ENCODE measurements at places on chromosomes 6 and 20.

DNA sequence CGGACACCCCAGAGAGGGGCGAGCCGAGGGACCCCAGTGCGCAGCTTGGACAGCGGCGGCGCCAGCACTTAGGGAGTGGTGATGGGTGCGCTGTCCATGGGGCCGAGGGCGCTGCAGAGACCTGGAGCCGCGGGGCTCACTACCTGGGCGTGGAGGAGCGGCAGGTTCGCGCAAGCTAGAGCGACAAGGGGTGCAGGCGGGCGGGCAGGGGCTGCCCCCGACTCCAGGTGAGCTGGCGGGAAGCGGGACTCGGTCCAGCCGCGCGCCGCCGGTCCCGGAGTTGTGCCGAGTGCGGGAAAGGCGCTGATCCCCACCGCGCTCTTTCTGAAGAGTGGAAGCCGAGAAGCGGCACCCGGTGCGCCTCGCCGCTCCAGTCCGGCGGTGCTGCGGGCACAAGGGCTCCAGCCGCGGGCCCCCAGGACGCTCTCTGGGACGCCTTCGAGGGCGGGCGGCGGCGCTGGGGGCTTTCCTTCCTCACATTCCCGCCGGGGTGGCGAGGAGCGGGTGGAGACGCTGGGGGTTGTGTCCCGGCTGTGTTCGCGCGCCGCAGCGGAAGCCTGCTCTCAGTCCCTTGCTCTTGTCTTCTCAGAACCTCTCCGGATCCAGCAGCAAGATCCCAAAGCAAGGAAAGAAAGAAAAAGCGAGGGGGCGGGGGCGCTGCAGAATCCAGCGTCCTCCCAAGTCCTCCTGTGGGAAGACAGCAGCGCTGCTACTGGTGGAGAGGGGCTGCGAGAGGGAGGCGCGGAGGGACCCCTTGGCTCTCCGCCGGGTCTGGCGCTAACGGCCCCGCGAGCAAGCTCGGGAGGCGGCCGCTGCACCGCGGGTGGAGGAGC is at the start of gene B3GAT2:
Gene B3GAT2 (minus strand): TSS at position 610 of the 833 bp plus-strand sequence. CDS start 631 bp downstream, outside the sequence.
- DNase-seq, result no peak

- no peak for DNase-seq
Measured at GRCh38 chr6:75691012-75691411, 58.0 kb upstream of the MYO6 start.

DNA sequence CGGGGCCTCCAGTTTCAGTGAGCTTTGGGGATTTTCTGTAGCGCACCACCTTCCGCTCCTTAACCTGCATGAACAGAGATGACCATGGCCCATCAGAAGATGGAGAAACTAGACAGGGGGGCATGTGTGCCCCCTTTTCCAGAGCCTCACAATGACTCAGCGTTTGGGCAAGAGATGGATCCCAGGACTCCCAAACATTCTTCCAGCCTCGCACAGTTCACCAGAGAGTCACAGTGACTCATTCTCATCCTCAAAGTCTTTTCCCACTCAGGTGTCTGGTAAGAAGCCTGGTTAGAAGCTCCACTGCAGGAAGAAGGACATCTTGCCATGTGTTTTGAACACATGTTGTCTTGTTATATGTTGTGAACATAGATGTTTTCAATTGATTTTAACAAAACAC is 76.2 kb upstream of the FRMD1 start:
- no peak for DNase-seq

DNA sequence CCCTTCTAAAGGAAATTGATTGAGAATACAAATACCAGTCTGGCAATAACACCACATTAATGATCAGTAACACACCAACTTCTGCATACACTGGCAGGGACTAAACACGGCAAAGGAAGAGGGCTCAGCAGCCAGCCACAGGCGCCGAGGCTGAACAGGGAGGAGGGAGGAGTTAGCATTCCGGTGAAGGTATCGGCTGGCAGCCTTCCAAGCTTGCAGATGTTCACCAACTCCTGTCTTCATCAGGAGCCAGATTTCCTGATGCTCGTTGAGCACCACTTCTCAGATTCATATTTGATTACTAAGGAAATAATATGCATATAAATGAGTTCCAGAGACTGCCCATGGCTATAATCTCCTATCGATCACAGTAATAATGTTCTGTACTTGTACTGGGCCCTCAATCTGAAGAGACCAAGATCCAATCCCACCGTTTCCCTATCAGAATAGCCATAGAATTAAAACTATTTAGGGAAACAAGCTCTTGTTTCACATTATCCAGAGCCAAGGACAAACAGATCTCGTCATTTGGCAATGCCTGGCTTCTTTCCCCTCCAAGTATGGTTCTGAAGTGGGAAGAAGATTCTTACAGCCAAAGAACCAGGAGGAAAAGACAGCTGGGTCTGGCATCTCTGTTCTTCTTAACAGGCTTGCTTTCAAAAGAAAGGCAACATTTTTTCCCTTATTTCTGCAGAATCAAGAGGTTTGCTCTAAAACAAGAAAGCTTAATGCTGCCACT is 42.2 kb downstream of the GFOD1 start:
- peak; percentile 52 for DNase-seq

DNA sequence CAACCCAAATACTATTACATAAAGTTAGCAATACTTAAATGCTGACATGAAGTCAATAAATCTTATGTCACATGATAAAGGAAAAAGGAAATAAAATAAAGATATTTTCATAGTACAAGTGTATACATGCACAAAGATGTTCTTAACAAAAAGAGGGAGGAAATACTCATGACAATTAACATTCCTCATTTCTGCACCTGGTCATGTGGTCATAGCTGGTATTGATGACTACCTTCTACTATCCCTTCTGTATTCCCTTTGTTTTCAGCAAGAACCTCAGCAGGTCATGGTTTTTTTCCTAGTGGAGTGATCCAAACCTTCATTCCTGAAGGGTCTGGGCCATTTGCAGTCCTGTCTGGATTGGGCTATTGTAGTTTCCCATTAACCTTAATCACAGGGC is 43.5 kb upstream of the FYN start:
- no peak for DNase-seq

DNA sequence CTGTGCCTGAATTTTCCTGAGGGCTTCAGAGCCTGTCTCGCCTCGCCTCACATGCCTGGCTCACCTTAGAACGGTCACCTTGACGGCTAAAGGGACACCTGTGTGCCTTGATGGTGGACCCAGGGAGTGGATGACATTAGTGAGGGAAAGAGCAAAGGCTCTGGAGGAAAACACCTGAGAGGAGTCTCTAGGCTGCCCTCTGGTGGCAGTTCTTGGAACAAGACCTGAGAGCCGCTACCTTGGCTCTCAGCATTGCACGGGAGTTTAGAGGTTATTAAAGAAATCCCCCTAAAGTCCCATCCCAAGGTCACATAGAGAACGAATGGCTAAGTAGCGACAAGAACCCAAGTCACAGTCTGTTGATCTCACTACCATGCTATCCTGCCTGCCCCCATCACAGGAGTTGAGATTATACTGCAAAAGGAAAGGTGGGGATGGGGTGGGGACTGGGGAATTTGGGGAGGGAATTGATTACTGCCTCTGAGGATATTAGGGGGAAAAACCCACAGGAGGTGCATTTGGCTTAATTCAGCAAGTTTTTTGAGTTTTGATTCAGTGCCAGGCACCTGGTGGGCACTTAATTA is 7.9 kb upstream of the CDSN start:
- DNase-seq, result peak; percentile 26

DNA sequence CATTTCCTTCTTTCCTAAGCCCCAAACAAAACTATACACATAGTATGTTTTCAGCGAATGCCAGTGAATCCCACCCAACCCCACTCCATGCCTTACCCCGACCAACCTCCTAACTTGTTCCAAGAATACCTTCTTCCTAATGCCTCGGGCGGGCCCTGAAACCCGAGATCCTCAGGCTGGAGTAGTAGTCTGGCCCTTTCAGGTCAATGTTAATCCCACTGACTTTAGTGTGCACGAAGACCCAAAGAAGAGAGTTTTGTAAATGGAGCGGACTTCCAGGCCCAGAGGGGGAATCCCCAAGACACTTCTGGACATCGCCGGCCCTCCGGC is 394 bp downstream of the YIPF3 start:
- no peak for DNase-seq

DNA sequence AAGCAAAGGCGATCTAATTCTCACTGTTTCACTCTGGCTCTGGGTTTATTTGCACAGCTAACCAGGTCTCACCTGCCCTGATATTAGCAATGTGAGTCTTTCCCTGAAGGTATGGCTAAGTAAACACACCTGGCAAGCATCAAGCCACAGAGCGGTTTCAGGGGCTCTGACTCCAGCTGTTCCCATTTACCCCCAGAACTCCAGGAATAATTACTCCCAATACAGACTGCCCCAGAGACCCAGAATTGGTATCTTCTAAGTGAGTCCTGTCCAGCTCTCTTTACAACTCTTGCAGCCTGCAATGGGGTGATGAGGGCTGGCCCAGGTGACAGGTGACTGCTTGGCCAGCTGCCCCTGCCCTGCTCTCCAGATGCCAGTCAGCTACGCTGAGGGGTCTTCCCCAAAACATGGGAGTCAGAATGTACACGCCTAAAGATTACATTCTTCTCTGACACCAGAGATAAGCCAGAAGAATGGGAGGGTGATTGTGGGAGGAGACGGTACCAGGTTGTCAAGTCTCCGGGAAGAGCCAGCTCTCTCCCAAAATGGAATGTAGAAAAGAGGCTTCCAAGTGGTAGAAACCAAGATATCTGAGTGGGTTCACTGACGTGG is 4.9 kb upstream of the LRRN4 start:
- DNase-seq, result no peak

DNA sequence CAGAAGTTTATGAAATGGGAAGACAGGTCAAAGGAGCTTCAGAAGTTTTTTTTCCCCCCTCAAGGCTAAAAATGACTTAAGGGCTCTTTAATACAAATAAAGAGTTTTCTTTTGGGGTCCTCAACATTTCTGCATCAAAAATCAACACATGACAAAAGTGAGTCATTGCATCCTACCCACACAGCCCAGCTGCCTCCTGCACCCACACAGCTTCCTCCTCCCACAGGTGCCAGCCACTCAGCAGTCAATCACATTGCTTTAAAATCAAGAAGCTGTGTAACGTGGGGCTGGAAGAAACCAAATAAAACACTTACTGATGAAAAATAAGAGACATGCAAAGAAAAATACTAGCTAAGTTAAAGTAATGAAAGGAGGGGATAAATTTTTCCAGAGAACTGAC is 68.5 kb downstream of the MAP3K5 start:
- DNase-seq, result no peak

- no peak for DNase-seq
Measured at GRCh38 chr6:48626421-48626820, 515.4 kb upstream of the PTCHD4 start.

- no peak for DNase-seq
Measured at GRCh38 chr20:49888212-49889000, 26.9 kb downstream of the SPATA2 start.

GRCh38 chr20:19045371-19045770 is 167.1 kb upstream of the SLC24A3 start:
- no peak for DNase-seq

DNA sequence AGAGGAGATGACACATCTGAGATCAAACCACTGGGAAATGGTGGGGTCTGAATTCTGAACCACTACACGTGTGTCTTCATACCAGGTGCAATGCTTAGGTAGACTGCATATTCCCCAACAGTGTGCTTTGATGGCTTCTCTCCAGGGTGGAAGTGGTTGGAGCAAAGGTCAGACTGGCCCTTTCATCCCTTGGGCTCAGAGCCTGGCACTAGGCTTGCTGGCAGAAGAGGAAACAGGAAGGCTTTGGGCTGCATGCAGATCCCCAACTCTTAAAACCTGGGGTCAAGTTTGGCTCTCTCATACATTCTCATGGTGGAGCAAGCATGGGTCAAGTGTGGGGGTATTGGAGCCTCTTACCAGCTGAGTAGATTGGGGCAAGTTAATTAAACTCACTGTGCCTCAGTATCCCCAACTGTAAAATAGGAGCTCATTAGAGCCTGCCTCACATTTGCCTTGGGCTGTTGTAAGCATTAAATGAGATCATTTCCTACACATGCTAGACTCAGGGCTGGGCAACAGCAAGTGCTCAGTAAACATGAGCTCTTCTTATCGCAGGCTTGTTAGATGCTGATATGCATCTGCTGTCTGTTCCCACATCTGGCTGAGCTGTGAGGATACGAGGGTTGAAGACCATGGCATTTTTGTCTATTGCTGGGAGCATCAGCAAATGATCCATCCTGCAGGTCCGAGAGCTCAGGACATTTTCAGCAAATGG is 51.6 kb upstream of the FAM83D start:
- DNase-seq, result no peak
